ENCODE measurements at places on chromosomes 5 and 9. TPM values are rescaled to one million over a fixed set of nuclear protein-coding genes. Genes with fewer than 3 reads are reported as not detected.

DNA sequence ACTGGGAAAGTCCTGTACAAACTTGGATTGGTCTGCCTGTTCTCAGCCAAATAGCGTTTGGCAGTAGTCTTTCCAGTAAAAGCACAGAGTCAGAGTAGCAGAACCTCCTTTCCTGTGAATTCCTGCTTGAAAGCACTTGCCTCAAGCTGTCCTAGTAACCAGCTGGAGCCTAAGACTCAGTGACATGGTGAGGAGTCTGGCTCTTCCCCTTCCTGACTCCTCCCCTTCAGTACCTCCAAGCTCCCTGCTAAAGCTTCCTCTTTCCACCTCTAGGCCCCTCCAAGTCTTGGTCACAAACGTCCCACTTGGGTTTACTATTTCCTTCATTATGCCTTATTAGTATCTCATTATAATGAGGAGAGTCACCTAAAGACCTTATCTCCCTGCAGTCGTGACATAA, 21.4 kb upstream of the FAM81B start:
- no peak for DNase-seq
- H3K27ac ChIP-seq: no peak overlapping the region
- H3K4me1 ChIP-seq: no peaks in the 10 kb centered on the region
- H3K4me3 ChIP-seq: no peak overlapping the region
- peaks cover 12% of the 10 kb centered on the region for H3K27me3 ChIP-seq

GRCh38 chr5:99129768-99130501, 201.1 kb upstream of the CHD1 start:
- H3K36me3 ChIP-seq: no peaks in the 10 kb centered on the region
- H3K4me1 ChIP-seq: no peaks in the 10 kb centered on the region
- no peak overlapping the region for H3K27ac ChIP-seq
- no peak for DNase-seq
- no peak overlapping the region for H3K4me3 ChIP-seq

DNA sequence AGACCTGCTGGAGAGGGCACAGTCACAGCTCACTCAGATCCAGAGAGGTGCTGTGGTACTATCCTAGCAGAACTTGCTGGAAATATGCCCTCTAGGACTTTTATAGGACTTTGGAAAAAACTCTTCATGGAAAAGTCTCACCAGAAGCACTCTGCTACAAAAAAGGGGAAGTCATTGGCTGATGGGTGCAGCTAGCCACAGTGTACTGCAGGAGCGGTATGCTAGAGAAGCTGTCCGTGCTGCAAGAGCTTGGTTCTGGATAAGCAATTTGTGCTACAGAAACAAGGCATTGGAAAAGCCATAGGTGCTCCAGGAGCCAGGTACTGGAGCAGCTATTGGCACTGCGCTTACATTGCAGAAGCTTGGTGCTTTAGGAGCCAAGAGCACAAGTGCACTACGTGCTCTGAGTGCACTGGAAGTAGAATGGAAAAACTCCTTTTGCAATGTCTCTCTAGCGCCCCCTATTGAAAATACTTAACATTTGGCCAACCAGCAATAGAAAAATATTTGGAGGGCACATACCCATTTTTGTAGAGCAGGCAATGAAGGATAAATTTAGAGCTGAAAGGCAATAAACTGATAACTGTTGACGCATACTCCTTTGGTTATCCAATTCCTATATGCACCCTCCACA, 83.4 kb downstream of the MEGF10 start:
- DNase-seq: no peak
- H3K36me3 ChIP-seq: no peaks in the 10 kb centered on the region
- H3K27ac ChIP-seq: no peak overlapping the region
- H3K4me1 ChIP-seq: no peaks in the 10 kb centered on the region
- H3K27me3 ChIP-seq: peaks cover 7% of the 10 kb centered on the region

DNA sequence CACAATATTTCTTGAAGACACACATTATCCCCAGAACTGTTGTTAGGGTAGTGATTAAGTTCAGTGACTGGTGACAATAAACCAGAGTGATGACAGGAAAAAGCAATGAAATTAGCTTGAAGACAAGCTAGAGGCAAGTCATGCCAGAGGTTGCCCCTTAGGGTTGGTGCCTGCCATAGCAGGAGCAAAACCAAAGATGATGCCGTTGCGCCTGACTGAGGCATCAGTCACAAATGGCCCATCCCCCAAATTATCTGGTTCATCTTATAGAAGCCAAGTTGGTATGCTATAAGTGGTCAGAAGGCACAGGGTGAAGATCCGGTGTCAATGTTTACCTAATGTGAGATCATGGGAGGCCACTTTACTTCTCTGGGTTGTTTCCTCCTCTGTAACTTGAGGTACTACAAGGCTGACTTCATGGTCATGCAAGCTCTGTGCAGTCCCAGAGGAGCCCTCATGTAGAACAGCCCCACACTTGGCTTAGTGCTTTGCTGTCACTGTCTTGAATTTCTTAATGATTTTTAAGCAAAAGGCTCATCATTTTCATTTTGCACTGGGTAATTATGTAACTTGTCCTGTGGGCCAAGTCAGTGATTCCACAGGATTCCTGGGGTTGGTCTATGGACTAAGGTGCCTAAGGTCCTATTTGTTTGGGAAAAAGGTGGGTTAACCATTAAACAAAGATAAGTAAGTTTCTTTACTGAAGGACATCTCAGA, 211.3 kb downstream of the MAN2A1 start:
- no peaks in the 10 kb centered on the region for H3K36me3 ChIP-seq
- H3K27ac ChIP-seq: no peak overlapping the region
- no peaks in the 10 kb centered on the region for H3K4me1 ChIP-seq
- H3K4me3 ChIP-seq: no peak overlapping the region
- H3K27me3 ChIP-seq: peaks cover 7% of the 10 kb centered on the region

DNA sequence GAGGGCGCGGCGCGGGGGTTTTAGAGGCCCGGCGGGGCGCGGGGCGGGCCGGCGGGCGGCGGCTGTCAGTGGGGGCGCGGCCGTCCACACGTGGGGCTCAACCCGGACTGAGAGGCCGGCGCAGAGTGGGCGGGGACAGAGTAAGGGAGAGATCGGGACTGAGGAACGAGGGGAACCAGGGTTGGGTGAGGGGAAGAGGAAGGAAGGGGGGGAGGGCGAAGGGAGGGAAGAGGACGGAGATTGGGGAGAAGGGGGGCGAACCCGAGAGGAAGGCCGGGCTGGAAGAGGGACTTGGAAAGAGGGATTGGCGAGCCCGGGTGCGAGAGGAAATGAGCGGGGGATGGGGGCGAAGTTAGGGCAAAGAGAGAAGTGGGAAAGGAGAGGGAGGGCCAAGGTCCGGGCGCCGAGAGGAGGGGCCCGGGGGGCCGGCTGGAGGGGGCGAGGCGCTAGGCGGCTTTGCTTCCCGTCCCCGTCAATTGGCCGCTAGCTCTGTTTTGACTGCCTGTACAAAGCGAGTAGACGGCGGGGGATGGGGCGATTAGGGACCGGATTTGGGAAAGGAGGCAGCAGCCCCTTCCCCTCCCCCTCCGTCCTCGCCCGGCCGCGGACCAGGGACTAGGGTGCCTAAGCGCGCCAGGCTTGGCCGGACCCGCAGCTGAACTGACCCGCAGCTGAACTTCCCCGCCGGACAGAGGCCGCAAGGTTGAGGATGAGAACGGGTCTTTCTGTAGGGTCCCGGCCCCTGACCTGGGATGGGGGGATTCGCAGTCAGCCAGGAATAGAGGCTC, 399 bp upstream of the FBN2 start:
- H3K36me3 ChIP-seq: no peaks in the 10 kb centered on the region
- DNase-seq: no peak
- no peaks in the 10 kb centered on the region for H3K4me1 ChIP-seq

GRCh38 chr9:19493174-19493811, 84.5 kb downstream of the ACER2 start:
- no peak overlapping the region for H3K27ac ChIP-seq
- no peak for DNase-seq
- no peaks in the 10 kb centered on the region for H3K36me3 ChIP-seq
- H3K4me3 ChIP-seq: peak overlapping the region; percentile 16
- peaks cover 10% of the 10 kb centered on the region for H3K27me3 ChIP-seq

DNA sequence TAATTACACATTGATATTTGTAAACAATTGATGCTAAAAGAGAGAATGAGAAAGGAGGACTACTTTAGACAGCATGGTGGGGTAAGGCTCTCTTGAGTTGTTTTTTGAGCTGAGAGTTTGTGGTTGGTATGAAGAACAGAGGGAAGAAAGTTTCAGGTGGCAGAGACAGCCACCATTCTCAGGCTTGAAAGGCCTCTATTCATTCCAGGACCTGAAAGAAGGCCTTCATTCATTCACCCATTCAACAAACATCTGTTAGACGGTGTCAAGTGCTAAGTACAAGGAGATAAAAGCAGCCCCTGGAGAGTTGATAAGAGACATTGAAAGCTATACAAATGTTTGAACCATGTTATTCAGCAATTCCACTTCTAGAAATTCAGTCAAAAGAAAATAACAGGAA, 21.7 kb upstream of the ADAM19 start:
- peaks cover 95% of the 10 kb centered on the region for H3K4me1 ChIP-seq
- no peak for DNase-seq
- H3K36me3 ChIP-seq: peaks cover 2% of the 10 kb centered on the region
- H3K4me3 ChIP-seq: peak overlapping the region; percentile 42

DNA sequence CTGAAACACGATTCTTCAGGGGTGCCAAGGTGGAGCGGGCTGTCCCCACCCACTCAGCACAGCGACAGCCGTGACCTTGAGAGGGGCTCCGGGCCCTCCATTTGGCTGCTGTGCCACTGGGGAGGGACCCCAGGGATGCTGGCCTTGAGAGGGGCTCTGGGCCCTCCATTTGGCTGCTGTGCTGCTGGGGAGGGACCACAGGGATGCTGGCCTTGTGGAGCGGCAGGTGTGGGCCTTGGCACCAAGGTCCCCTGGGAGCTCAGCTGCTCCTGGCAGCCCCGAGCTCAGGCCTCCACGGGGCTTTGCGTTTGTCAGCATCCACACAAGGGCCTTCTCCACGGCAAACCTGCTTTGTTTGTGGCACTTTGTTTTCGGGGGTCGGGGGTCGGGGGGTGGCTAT, 137.6 kb upstream of the LPCAT1 start:
- no peak overlapping the region for H3K4me3 ChIP-seq
- no peaks in the 10 kb centered on the region for H3K36me3 ChIP-seq
- no peak overlapping the region for H3K27ac ChIP-seq
- peaks cover 4% of the 10 kb centered on the region for H3K4me1 ChIP-seq
- H3K27me3 ChIP-seq: peaks cover 44% of the 10 kb centered on the region

DNA sequence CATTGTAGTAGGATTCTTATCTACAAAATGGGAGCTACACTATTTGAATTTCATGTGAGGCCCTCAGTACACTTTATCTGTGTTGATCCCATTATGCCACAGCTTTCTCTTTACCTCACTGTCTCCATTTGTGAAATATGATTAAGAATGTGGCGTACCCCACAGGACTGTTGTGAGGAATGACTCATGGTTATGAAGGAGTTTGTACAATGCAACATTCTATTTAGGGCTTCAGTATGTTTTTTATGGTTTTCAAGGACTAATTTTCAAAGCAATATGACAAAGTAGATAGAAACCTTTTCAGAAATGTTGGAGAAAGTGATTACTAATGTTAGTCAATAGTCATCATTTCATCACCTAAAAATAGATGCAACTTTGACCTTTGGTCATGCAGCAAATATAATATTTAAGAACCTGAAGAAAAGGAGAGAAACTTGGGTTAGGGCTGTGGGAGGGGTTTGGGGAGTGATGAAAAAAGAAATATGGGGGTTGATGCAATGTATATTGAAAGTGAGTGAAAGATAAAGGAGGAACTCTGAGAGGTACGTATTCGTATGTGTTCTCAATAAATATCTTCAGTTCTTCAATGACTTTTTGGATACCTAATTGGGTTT, 53.7 kb upstream of the PIP5K1B start:
- H3K27ac ChIP-seq: no peak overlapping the region
- no peaks in the 10 kb centered on the region for H3K27me3 ChIP-seq
- no peak overlapping the region for H3K4me3 ChIP-seq
- no peaks in the 10 kb centered on the region for H3K36me3 ChIP-seq
- H3K4me1 ChIP-seq: peaks cover 69% of the 10 kb centered on the region
- no peak for DNase-seq

Gene ELAVL2
- not detected for total RNA-seq

Gene SIT1
- total RNA-seq: 28.0 TPM

Gene P4HA2
- 0.44 TPM for total RNA-seq

Gene KCTD16
- total RNA-seq: not detected

Gene XPA
- total RNA-seq: 18.1 TPM

Gene UBLCP1
- total RNA-seq: 40.3 TPM

Gene IFNW1
- total RNA-seq: not detected

Gene ANKRD55
- total RNA-seq: not detected

All from activated B cell treated with CpG ODN at 0.5 μM for 24 hours (primary cell).